Esophagus squamous epithelium (tissue), 5 donors: ENCODE measurements at places on chromosomes 11 and 22.

DNA sequence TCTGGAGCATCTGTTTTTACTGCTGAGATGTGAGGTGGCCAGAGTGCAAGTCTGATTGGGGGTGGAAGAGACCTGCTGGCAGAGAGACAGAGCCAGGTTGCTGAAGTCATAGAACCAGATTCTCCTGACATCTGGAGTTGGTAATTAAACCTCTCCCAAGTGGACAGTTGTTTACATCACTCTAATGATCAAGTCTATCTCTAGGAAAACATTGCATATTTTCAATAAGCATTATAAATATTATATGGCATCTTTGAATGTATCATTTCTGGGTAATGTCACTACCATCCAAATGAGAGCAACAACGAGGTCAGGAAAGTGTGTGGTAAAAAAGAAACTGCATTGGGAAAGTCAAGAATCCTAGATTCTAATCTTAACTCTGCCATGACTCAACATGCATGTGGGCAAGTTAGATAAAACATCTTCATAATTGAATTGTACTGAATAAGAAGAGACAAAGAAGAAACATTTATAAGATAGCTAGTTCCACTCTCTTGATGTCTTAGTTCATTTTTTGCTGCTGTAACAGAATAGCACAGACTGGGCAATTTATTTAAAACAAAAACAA lies 351.2 kb upstream of the API5 start:
- no peak for DNase-seq

- DNase-seq: no peak
These were observed 9.9 kb upstream of the FERMT3 start for GRCh38 chr11:64196626-64197025.

DNA sequence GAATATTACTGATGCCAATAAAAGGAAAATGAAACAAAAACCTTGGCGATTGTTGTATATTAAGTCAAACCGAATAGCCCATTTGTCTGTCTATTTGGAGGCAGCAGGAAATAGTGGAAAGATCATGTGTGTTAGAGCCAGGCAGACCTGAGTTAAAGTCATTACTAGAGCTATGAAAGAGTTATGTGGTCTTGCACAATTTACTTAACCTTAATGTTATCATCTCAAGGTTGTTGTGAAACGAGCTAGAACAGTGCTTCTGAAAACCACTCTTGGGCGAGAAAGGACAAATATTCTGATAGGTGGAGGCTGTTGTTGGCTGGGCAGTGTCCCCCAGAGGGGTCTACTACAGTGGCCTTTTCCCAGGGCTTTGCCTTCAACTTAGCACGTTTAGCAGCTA lies 60.0 kb upstream of the NUP160 start:
- no peak for DNase-seq

GRCh38 chr11:93193731-93194130 lies 4.1 kb downstream of the SLC36A4 start:
- no peak for DNase-seq

DNA sequence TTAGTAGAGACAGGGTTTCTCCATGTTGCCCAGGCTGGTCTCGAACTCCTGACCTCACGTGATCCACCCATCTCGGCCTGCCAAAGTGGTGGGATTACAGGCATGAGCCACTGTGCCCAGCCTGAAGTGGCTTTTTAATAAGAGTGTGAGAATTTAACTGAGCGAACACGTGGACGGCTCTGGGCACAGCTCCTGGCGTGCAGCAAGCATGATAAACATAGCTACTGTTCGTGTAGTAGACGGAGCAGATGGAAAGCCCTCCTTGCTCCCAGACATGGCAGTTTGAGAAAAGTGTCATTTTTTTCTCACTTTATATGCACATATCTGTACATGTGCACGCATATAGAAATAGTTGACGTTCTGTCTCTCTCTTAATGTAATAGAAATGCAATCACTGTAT lies 7.0 kb downstream of the EMID1 start:
- no peak for DNase-seq

DNA sequence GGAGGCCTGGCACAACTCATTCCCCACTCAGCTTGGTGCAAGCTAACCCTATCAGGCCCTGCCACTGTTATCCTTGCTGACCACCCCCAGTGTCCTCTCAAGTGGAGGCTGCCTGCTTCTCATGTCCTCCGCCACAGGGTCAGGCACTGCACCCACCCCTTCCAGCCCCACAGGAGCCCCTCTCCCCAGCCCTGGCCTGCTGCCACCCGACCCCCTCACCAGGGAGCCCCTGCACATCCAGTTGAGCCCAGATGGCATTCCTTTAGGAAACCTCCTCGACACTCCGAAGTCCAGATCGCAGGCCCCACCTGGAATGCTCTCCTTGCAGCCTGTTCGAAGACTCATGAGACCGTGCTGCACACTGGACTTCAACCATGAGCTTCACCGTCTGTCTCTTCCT lies 28.0 kb upstream of the IL17RA start:
- DNase-seq: no peak

- no peak for DNase-seq
These were observed 69.0 kb upstream of the GRAMD1B start for GRCh38 chr11:123361110-123361509.

DNA sequence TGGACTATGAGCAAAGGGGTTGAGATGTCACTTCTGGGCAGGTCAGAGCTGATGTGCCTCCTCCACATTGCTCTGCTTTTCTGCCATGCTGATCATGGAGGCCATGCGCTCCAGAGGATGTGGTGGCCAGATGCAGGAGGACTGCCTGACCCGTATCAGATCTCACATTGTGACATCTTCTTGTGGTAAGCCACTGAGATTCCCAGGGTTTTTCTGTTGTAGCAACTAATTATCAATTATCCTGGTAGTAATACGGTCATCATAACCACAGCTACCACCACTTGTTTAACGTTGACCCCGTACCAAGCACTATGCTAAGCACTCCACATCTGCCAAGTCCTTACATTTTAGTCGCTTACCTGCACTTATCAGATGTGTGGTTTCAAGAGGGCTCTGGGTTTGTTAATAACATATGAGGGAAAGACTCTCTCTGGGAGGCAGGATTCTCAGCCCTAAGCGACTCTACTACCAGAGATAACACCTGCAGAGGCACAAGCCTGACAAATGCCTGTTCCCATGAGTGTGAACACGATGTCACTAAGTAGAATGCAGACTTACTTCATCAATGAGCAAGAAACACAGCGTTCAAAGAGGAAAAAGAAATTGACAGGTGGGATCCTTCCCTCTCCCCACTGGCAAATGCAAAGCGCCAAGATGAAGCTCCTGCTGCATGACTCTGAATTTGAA lies 63.6 kb upstream of the TIMP3 start:
- DNase-seq: no peak

DNA sequence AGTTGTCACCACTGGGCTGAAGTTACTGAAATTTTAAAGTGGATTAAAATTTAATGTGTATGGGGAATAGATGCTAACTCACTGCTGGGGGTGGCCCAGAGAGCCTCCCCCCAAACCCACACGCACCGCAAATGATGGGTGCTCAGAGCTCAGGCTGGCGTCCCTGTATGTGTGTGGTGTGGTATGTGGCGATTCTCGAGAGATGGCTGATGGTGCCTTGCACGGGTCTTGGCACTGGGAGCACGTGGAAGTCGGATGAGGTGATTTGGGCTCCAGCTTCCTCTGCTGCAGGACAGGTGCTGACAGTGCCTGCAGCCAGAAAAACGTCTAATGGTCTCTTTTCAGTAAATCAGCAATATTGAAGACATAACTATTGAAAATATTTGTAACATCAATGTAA lies 1473.3 kb downstream of the TBC1D22A start:
- no peak for DNase-seq

DNA sequence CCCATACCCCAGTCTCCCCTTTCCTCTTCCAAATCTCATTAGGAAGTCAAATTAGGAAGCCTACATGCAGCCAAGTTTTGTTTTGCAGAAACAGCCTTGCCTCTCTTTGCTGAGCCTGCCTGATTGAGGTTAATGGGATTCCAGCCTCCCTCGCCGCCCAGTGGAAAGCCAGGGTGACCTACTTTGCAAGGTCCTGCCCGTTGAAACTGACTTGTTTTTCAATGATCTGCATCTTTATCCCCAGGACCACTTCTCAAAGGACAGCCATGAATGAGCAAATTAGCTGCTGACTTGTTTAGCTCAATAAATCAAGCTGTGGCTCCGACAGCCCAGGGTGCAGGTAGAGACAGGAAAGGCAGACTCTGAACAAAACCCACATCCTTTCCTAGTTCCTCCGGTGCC lies 110.4 kb downstream of the RRAS2 start:
- DNase-seq: no peak

GRCh38 chr11:106879832-106880546 lies 138.3 kb downstream of the GUCY1A2 start:
- no peak for DNase-seq

GRCh38 chr11:64025205-64025604 lies 10.5 kb upstream of the FLRT1 start:
- DNase-seq: no peak

- DNase-seq: no peak
These were observed 6.5 kb downstream of the ADORA2A start for GRCh38 chr22:24433828-24434470.

DNA sequence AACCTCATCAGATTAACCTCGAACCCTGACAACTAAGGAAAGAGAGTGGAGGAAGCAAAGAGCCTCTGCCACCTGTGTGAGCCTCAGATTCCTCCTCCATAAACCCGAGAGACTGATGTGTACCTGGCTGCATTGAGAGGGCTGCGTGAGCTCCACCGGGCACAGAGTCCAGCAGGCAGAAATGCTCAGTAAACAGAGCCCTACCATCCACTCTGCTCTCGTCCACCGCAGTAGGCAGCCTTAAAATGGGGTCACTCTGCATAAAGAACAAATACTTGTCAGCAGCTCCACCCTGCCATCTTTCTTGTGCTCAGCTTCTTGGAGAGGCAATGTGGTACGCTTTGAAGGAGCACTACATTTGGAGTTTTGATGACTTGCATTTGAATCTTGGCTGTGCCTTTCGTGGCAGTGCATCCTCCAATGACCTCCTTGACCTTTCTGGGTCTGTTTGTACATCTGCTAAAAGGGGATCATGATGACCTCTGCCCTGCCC lies 43.0 kb upstream of the CD5 start:
- DNase-seq: no peak

GRCh38 chr11:65307298-65308229 lies 7.1 kb upstream of the CDC42EP2 start:
- no peak for DNase-seq

- DNase-seq: no peak
These were observed 51.4 kb upstream of the CEP126 start for GRCh38 chr11:101863361-101863760.

GRCh38 chr22:39871008-39871798 lies 22.4 kb downstream of the ENTHD1 start:
- DNase-seq: no peak

GRCh38 chr11:57444362-57445121 lies 15.8 kb upstream of the RTN4RL2 start:
- no peak for DNase-seq

- no peak for DNase-seq
These were observed 2.0 kb upstream of the CABP7 start for GRCh38 chr22:29717789-29718188.

DNA sequence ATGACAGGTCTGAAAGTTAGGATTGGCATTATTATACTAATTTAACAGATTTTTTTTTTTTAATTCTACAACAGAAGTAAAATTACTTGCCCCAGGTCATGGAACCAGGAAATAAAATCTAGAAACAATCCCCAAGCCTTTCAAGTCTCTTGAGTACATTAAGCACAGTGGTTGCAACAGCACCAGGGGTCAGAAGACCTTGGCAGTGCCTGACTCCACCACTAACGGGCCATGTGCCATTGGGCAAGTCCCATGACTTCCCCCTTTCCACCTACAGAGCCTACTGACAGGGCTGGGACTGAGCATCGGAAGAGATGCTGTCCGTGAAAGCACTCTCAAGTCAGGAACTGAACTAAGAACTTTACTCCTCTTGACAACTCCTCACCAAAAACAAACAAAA lies 98.6 kb upstream of the AKIP1 start:
- no peak for DNase-seq

GRCh38 chr22:47201186-47201995 lies 438.9 kb downstream of the TBC1D22A start:
- DNase-seq: no peak

DNA sequence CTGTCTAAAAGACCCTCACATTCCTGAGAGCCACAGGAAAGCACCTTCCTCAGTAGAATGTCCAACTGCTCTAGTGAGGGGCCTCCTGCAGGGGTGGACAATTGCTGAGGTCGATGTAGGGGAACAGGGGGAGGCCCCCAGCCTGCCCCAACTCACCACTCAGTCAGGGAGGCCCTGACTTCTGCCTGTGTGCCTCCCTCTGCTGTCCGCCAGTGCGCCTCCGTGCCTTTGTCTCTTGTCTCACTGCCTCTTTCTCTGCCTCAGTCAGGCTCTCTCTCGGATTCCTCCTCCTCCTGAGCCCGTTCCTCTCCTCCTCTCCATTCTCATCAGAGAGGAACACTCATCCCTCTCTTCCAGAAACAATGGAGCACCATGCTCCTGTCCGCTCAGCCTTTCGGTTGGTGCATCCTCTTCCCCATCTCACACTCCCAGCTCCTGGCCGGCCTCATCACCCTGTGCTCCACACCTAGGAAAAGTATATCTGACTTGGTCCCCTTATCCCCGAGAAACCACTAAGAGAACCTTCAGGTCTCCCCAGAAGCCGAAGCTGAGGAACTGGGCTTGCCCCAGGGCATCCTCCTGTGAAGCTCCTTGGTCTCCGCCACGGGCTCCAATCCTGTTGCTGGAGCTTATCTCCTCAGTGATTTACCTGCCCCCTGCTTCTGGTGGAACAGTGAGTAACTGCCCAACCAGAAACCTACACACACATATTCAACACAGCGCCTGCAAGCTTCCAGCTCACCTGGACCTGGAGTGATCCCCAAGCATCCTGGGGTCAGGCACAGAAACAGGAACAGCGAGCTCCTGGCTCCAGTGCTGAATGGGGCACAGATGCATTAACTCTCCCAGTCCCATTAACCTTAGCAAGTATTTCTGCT lies 2.3 kb downstream of the B3GAT1 start:
- no peak for DNase-seq

GRCh38 chr22:42080287-42080686 lies 787 bp downstream of the SMDT1 start:
- no peak for DNase-seq

DNA sequence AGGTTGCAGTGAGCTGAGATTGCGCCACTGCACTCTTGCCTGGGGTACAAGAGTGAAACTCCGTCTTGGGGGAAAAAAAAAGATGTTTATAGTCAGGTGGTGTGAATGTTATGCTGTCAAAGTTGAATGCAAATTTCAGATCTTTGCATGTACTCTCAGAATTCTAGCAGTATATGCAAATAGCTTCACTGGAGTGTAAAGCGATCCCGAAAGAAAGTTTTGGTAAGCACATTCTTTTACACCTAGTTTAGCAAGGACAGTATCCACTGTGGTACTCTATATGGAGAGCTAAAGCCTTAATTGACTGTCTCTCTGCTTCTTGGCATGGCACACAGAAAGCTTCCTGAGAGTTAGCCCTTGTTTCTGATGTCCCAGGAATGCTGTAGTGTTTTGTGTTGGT lies 4.0 kb downstream of the JAM3 start:
- DNase-seq: no peak
